ENCODE measurements at places on chromosomes 13 and 19.
A peak's percentile ranks its signal among the peaks of the same experiment; 100 is the strongest.

DNA sequence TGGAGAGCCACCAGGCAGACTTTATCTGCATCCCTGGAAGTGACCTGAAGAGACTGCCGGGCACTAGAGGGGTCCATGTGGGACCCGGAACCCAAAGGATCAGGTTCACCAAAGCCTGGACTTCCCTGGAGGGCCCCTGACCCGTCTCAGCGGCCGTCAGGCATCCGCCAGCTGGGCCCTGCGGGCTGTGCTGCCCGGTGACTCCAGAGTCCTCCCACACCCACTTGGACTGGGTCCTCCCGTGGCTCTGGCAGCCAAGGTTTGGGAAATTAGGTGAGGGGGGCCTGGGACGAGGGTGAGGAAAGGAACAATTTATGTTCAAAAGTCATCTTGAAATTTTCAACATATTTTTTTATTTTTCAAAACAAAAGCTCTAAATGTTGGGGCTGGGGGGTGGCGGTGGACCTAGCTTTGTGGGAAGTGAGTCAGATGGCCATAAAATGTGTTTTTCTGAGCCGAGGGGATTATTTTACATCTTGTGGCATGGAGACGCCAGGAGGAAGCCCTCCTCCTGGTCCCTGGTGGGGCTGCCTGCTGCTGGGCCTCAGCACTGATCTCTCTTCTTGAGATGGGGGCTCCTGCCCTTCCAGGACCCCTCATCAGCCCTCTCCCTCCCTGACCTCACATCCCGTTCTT, 20.2 kb downstream of the CEBPA start:
- DNase-seq, result no peak

GRCh38 chr13:93752541-93752940, 525.9 kb downstream of the GPC6 start:
- DNase-seq, result no peak

GRCh38 chr19:3073159-3073563, 10.9 kb upstream of the TLE5 start:
- DNase-seq, result no peak

DNA sequence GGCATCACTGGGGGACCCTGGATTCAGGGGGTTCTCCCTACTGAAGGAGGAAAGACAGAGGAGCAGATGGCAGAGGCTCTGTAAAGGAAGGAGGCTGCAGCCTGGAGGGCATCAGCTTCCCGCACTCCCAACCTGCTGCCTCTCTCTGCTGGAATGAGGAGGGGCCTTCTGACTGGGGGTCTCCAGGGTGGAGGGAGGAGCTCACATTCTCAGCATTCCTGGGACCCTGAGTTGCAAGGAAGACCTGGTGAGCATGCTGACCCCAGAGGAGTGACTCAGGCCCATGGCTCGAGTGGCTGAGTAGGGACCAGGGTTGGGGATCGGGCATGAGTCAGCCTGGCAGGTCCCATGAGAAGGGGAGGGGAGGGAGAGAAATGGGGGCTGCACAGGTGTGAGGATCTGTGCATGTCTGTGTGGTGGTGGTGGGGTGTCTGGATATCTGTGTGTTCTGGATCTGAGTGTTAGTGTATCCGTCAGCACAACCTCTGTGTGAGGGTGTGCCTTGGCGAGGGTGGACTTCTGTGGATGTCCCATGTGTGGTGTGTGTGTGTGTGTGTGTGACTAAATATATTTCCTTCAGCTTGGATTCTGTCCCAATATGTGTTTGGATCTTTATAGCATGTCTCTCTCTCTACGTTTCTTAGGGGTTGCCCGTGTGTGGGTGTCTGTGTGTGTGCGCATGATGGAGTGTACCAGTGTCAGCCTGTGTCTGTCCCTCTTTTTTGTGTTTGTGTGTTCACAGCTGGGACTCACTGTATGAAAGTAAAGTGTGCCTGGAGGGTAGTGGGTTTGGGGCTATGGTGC, 4.6 kb downstream of the AXL start:
- no peak for DNase-seq

DNA sequence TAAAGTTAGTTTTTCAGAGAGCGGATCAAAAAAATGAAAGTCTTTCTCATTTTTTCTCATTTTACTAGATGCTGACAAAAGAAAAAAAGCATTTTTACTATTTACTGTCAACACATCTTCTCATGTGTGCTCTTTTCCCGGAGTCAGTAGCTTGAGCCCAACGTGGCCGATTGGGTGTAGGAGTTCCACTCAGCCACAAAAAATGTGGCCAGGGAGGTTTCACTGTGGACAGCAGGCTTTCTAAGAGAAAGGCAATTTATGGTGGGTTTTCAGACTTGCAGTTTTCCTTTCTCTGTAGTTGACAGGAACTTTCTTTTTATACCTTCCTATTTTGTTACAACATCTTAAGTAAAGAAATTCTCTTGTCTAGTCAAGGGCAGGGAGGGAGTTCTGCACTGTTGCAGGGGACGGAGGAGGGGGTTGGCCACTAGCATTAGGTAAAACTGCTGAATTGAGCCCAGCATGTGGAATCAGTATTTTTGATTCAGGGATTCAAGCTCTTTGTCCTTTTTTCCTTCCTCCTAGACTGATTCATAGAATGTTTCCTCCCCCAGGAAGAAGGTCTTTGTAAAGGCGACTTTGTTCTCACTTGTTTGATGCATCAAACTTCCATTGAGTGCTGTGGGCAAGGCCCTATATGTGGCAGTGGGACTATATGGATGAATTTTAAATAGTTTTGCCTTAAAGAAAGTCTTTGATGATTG, 123.1 kb downstream of the B3GLCT start:
- no peak for DNase-seq

DNA sequence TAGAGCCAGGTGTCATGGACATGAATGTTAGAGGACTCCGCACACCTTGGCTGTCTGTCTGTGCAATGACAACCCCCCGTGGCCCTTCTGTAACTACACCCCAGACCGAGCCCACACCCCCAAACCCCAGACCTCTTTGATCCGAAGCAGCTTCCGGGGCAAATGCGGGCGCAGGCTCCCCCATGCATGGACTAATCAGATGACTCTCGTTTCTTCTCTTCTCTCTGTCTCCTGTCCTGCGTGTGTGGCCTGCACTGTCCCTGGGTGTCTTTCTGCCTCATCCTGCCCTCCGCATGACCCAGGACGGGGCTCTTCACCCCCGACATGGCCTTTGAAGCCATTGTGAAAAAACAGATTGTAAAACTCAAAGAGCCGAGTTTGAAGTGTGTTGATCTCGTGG, 38.9 kb downstream of the TMED1 start:
- DNase-seq, result peak; percentile 74

DNA sequence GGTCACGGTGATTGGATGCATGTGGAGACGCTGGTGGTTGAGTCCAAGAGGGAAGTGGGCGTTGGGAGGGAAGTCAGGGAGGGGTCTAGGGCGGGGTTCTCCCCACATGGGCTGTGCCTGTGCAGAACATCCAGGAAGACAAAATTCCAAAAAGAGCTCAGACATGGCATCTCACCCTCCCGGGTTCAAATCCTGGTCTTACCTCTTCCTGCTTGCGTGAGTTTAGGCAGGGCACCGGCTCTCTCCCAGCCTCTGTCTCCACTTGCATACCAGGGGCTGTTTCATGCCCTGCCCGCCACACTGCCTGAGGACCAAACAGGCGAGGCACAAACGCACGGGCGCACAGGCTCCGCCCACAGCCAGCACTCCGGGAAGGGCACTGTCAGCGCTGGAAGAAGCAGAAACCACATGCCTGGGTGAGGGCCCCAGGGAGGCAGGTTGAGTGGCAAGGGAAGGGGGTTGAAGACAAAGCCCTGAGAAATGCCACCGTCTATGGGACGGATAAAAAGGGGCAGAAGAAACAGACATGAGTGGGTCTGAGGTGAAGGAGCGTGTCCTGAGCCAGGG, 123.6 kb upstream of the SOX1 start:
- DNase-seq, result no peak

- peak; percentile 69 for DNase-seq
Observed at GRCh38 chr19:42199440-42200115, 17.9 kb downstream of the DEDD2 start.

- no peak for DNase-seq
Observed at GRCh38 chr19:7942981-7943443, 454 bp downstream of the TIMM44 start.

DNA sequence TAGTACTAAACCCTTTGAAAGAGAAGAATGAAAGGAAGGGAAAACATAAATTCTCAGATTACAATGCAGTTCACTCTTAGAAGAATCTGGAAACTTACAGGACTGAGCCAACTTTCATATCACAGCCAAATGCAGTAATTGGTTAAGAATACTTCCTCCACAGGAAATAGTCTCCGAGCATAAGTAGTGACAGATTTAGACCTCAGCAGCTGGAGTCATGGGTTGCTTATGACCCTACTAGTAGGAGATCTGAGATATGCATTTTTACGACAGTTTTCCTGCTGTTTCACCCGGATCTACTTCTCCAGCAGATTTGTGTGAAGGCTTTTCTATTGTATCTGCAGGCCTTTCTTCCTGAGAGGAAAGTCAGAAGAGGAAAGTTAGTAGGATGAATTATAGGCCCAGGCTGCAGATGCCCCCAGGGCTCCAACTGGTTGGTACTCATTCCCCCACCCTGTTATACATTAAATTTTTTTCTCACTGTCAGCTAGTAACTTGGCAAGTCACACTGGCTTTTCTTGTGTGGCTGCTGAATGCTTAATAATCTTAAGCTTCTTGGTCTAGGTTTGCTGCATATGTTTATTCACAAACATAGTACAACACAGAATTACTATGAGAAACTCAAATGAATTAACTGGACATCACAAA, 1241.5 kb upstream of the MIR17HG start:
- DNase-seq, result no peak

DNA sequence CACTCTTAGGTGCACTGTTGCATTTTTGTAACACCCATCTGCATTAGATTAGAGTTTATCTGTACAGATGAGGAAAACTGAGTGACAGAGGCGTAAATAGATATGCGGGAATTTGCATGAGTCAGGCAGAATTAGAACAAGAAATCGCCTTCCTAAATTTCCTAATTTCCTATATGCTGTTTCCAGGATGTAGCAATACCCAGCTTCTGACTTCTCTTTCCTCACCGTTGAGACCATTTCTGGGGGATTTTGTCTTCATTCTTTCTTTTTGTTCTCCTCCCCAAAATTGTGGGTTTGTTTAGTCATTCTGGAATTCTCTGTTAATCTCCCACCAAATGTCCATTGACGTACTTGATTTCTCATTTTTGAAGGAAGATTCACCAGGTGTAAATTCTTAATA, 10.6 kb upstream of the ZNF792 start:
- no peak for DNase-seq

GRCh38 chr13:42849200-42849599, 67.8 kb downstream of the FAM216B start:
- DNase-seq, result no peak

- DNase-seq, result no peak
Observed at GRCh38 chr19:46020819-46021125, 2.1 kb downstream of the PGLYRP1 start.

- DNase-seq, result no peak
Observed at GRCh38 chr13:94322925-94323763, 156.3 kb downstream of the DCT start.

GRCh38 chr13:114151031-114151430, 18.6 kb upstream of the RASA3 start:
- no peak for DNase-seq

- no peak for DNase-seq
Observed at GRCh38 chr13:44578067-44578400, 1.9 kb upstream of the TSC22D1 start.

DNA sequence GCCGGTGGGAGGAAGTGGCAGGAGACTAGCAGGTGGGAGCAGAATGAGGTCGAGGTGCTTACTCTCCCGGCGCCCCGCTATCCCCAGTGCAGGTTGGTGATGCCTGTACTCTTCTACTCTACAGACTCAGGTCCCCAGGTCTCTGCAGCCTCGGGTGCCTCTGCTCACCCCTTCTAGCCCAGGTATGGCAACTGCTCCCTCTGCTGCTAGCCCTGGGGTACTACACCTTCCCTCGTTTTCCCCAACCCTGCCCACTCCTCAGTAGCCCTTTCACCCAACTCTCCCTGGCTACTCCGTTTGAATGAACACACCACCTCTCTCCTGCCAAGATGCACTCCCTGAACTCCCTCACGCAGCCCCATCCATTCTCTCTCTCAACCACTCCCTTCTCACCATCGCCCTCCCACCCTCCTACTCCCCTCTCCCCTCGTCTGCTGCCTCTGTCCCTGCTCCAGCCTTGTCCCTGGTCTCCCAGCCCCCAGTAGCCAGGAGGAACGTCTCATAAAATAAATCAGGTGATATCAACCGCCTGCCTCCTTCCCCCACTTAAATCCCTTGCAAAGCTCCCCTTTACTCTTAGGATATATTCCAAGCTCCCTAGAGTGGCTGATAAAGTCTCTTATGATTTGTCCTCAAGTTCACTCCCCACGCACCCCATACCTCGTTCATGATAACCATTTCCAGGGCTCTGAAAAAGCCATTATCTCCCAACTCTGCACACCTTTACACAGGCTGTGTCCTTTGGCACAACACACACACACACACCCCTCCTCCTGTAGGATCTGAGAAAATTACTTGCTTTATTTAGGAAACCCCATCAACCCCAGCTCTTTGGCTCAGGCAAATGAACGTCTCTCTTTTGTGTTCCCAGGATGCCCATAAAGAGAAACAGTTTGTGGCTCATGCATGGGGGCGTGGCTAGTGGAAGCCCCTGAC, 8.2 kb upstream of the MEIS3 start:
- peak; percentile 57 for DNase-seq

GRCh38 chr13:33184530-33184929, 101.0 kb downstream of the STARD13 start:
- no peak for DNase-seq

DNA sequence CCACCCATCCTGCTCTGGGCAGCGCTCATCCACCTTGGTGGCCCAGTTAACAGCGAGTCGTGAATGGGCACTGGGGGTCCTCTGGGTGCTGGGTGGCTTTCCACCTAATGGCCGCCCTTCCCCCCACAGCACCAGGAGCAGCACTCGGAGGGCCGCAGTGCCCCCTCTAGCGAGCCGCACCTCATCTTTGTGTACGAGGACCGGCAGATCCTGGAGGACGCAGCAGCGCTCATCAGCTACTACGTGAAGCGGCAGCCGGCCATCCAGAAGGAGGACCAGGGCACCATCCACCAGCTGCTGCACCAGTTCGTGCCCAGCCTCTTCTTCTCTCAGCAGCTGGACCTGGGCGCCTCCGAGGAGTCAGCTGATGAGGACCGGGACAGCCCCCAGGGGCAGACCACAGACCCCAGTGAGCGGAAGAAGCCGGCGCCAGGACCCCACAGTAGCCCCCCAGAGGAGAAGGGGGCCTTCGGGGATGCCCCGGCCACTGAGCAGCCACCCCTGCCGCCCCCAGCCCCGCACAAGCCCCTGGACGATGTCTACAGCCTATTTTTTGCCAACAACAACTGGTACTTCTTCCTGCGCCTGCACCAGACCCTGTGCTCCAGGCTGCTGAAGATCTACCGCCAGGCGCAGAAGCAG, 19.3 kb upstream of the F2RL3 start:
- DNase-seq, result no peak

DNA sequence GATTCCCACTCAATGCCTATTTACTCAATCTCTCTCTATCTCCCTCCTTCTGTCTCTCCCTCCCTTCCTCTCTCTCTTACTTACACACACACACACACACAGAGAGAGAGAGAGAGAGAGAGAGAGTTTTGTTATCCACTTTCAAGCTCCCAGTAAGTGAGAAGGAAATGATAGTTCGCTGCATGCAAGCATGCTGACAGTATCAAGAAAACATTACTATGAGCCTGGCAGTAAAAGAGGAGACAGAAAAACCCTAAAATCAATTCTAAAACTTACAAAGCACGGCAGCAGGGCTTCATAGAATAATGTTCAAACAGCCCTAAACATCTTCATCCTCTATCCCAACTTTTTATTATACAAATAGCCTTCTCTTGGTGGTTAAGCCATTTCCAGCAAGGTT, 171.9 kb downstream of the FOXO1 start:
- DNase-seq, result peak; percentile 57

Data from CD4-positive, alpha-beta T cell treated with Interleukin-4 for 4 hours (primary cell).